Tibial nerve (tissue), 4 donors: ENCODE measurements at places on chromosomes 3 and 15.
A peak's percentile ranks its signal among the peaks of the same experiment; 100 is the strongest.

GRCh38 chr15:67723294-67724024 is 101.8 kb upstream of the SKOR1 start:
- no peak for DNase-seq
- no peak overlapping the region for H3K4me3 ChIP-seq
- no peak overlapping the region for H3K27ac ChIP-seq
- no peaks in the 10 kb centered on the region for H3K36me3 ChIP-seq
- H3K4me1 ChIP-seq, result no peaks in the 10 kb centered on the region

GRCh38 chr3:129598000-129598381 is 8.5 kb downstream of the PLXND1 start:
- H3K4me3 ChIP-seq, result no peak overlapping the region
- H3K36me3 ChIP-seq, result no peaks in the 10 kb centered on the region
- H3K4me1 ChIP-seq, result peaks cover 87% of the 10 kb centered on the region

DNA sequence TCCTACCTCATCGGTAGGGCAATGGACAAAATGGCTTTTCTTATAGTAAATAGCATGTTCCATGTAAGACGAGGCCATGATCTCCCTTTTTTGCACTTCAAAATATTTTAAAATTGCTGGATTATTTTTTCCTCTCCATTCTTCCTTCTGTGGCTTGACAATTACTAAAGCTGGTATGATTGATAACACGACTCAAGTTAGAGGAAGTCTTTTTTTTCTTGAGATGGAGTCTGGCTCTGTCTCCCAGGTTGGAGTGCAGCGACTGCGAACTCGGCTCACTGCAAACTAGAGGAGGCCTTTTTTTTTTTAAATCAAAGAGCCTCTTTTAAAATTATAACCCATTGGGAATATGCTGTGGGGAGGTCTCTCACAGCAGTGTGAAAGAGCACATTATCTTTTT is 124.5 kb upstream of the TBL1XR1 start:
- no peak overlapping the region for H3K4me3 ChIP-seq
- H3K27me3 ChIP-seq, result no peaks in the 10 kb centered on the region
- no peak overlapping the region for H3K27ac ChIP-seq
- DNase-seq, result no peak
- no peaks in the 10 kb centered on the region for H3K4me1 ChIP-seq

- H3K36me3 ChIP-seq, result no peaks in the 10 kb centered on the region
- no peak overlapping the region for H3K27ac ChIP-seq
- no peak overlapping the region for H3K4me3 ChIP-seq
- no peaks in the 10 kb centered on the region for H3K4me1 ChIP-seq
- H3K27me3 ChIP-seq, result no peaks in the 10 kb centered on the region
Observed at GRCh38 chr3:62696011-62696410, 179.2 kb downstream of the CADPS start.

- H3K4me3 ChIP-seq, result no peak overlapping the region
- no peaks in the 10 kb centered on the region for H3K27me3 ChIP-seq
- peak overlapping the region; percentile 72 for H3K27ac ChIP-seq
- H3K36me3 ChIP-seq, result no peaks in the 10 kb centered on the region
Observed at GRCh38 chr15:95880630-95881029, 449.9 kb upstream of the NR2F2 start.
